Activated naive CD8-positive, alpha-beta T cell treated with anti-CD3 and anti-CD28 coated beads for 36 hours (primary cell): ENCODE measurements at places on chromosomes 12 and 14. TPM values are rescaled to one million over a fixed set of nuclear protein-coding genes. Genes with fewer than 3 reads are reported as not detected.

GRCh38 chr12:47156167-47156736, 76.5 kb upstream of the AMIGO2 start:
- peaks cover 31% of the 10 kb centered on the region for H3K4me1 ChIP-seq
- peaks cover 36% of the 10 kb centered on the region for H3K36me3 ChIP-seq
- no peak overlapping the region for H3K4me3 ChIP-seq
- H3K27ac ChIP-seq: no peak overlapping the region
- H3K27me3 ChIP-seq: no peaks in the 10 kb centered on the region

The ITGB7 gene
- total RNA-seq: 102 TPM

DNA sequence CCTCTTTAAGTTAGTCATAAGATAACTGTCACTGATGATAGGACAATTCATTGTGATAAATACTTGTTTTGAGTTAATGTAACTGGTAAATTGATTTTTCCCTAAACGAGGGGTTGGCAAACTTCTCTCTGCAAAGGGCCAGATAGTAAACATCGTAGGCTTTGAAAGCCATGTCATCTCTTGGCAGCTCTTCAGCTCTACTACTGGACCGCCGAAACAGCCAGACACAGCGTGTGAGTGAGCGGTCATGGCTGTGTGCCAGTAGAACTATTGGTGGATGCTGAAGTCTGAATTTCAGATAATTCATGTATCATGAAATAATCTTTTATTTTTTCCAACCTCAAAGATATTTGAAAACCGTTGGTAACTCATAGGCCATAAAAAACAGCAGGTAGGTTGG, 9.9 kb downstream of the PIWIL1 start:
- no peak for DNase-seq
- H3K4me1 ChIP-seq: no peaks in the 10 kb centered on the region
- H3K27ac ChIP-seq: no peak overlapping the region
- no peak overlapping the region for H3K4me3 ChIP-seq

The HOXC9 gene
- total RNA-seq: not detected

The STXBP6 gene
- not detected for total RNA-seq

- H3K27ac ChIP-seq: peak overlapping the region; percentile 69
- peaks cover 16% of the 10 kb centered on the region for H3K27me3 ChIP-seq
- H3K4me3 ChIP-seq: peak overlapping the region; percentile 74
- no peaks in the 10 kb centered on the region for H3K36me3 ChIP-seq
- peaks cover 8% of the 10 kb centered on the region for H3K4me1 ChIP-seq
Measured at GRCh38 chr14:21748869-21749303, 75.3 kb upstream of the OR4E1 start.

The DDN gene
- total RNA-seq: 1.4 TPM

DNA sequence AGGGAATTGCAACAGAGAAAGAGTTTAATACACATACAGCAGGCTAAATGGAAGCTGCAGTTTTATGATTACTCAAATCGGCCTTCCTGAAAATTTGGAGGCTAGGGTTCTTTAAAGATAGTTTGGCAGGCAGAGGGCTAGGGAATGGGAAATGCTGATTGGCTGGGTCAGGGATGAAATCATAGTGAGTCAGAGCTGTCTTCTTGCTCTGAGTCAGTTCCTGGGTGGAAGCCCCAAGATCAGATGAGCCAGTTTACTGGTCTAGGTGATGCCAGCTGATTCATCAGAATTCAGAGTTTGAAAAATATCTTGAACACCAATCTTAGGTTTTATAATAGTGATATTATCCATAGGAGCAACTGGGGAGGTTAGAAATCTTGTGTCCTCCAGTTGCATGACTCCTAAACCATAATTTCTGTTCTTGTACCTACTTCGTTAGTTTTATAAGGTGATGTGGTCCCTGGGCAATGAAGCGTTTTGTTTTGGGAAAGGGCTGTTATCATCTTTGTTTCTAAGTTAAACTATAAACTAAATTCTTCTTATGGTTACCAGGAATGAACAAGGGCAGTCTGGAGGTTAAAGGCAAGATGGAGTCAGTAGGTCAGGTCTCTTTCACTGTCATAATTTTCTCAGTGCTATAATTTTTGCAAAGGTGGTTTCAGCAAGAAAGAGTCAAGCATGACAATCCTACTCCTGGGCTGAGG, 257.8 kb upstream of the CCDC196 start:
- no peak overlapping the region for H3K4me3 ChIP-seq
- H3K27me3 ChIP-seq: peaks cover 18% of the 10 kb centered on the region
- H3K4me1 ChIP-seq: peaks cover 6% of the 10 kb centered on the region
- H3K27ac ChIP-seq: no peak overlapping the region

The PRKD1 gene
- not detected for total RNA-seq

GRCh38 chr12:14810167-14810952, 3.6 kb downstream of the SMCO3 start:
- H3K4me1 ChIP-seq: peaks cover 21% of the 10 kb centered on the region
- no peaks in the 10 kb centered on the region for H3K36me3 ChIP-seq
- H3K27me3 ChIP-seq: no peaks in the 10 kb centered on the region
- peak overlapping the region; percentile 69 for H3K27ac ChIP-seq
- H3K4me3 ChIP-seq: no peak overlapping the region
- no peak for DNase-seq

- H3K4me3 ChIP-seq: no peak overlapping the region
- DNase-seq: no peak
- no peaks in the 10 kb centered on the region for H3K36me3 ChIP-seq
- H3K27me3 ChIP-seq: no peaks in the 10 kb centered on the region
- H3K27ac ChIP-seq: no peak overlapping the region
- H3K4me1 ChIP-seq: no peaks in the 10 kb centered on the region
Measured at GRCh38 chr12:91055976-91056375, 1.8 kb downstream of the KERA start.

DNA sequence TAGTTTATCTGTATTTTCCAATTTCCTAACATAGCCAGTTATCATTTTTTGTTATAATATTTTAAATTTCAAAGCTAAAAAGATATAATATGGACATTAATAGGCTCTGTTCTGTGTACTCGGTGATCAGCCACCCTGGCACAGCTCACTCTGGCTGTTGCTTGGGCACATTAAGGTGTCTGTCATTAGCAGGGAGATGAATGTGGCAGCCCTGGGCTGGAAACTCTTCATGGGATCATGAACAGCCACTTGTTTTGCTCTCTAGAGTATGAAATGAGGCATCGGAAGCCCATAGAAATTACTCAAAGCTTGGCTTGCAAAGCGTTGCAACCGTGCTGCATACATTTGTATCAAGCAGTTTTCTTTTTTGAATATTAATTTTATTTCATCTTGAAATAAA, 233.2 kb downstream of the DACT1 start:
- peaks cover 3% of the 10 kb centered on the region for H3K27me3 ChIP-seq
- H3K4me1 ChIP-seq: no peaks in the 10 kb centered on the region
- no peak for DNase-seq
- H3K36me3 ChIP-seq: no peaks in the 10 kb centered on the region
- no peak overlapping the region for H3K4me3 ChIP-seq

- H3K27me3 ChIP-seq: no peaks in the 10 kb centered on the region
- DNase-seq: no peak
- H3K4me1 ChIP-seq: peaks cover 30% of the 10 kb centered on the region
Measured at GRCh38 chr12:120960657-120961056, 17.7 kb upstream of the HNF1A start.

DNA sequence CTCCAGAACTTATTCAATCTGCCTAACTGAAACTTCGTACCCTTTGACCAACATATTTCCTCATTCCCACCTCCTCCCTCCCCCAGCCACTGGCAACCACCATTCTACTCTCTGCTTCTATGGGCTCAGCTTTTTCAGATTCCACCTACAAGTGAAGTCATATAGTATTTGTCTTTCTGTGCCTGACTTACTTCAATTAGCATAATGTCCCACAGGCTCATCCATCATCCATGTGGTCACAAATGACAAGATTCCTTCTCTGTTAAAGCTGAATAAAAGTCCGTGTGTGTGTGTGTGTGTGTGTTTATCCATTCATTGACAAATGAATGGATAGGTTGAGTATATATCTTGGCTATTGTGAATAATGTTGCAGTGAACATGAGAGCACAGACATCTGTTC, 1.3 kb upstream of the C14orf39 start:
- DNase-seq: no peak
- no peak overlapping the region for H3K4me3 ChIP-seq
- H3K27me3 ChIP-seq: peaks cover 18% of the 10 kb centered on the region
- H3K27ac ChIP-seq: no peak overlapping the region
- H3K36me3 ChIP-seq: no peaks in the 10 kb centered on the region

The OAS1 gene
- 33.6 TPM for total RNA-seq

GRCh38 chr12:79643821-79644220, 46.9 kb downstream of the PAWR start:
- H3K27ac ChIP-seq: no peak overlapping the region
- no peaks in the 10 kb centered on the region for H3K36me3 ChIP-seq
- no peaks in the 10 kb centered on the region for H3K4me1 ChIP-seq
- no peaks in the 10 kb centered on the region for H3K27me3 ChIP-seq

DNA sequence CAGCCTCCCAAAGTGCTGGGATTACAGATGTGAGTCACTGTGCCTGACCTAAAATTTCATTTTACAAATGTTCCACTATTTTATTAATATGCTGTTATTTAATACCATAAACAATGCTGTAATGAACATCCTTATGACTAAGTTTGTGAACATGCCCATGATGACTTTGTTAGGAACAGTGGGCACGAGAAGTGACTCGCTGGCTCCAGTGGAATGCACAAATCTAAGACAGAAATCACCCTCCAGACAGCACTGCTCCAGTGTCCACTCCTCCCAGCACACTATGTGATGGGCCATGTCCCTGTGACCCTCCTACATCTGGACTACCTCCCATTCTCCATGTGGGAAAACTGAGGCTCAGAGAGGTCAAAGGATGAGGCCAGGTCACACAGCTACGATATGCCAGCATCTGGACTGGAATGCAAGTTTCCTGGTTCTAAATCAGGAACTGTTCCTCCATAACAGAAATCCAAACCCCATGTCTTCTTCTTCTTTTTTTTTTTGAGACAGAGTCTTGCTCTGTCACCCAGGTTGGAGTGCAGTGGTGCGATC, 57.9 kb downstream of the GPR68 start:
- H3K4me3 ChIP-seq: no peak overlapping the region
- no peak for DNase-seq
- peaks cover 36% of the 10 kb centered on the region for H3K36me3 ChIP-seq
- H3K27me3 ChIP-seq: no peaks in the 10 kb centered on the region
- H3K27ac ChIP-seq: no peak overlapping the region

The BAZ2A gene
- total RNA-seq: 65.4 TPM

DNA sequence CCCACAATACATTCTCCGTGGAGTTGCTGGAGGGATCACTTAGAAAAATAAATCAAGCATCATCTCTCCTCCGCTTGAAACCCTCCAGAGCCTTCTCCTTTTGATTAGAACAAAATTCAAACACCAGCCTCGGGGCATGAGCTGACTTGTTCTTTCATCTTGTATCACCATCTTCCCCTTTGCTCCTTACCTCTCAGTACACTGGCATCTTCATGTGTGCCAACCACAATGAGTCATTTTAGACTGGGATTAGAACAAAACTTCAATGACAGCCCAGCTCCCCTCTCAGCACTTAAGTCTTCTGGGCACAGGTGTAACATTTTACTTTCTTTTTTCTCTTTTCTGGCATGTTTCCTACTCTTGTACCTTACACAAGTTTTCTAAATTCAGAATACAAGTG, 1159.2 kb upstream of the TMEM132C start:
- H3K27me3 ChIP-seq: peaks cover 20% of the 10 kb centered on the region
- no peaks in the 10 kb centered on the region for H3K36me3 ChIP-seq
- no peaks in the 10 kb centered on the region for H3K4me1 ChIP-seq
- no peak for DNase-seq

DNA sequence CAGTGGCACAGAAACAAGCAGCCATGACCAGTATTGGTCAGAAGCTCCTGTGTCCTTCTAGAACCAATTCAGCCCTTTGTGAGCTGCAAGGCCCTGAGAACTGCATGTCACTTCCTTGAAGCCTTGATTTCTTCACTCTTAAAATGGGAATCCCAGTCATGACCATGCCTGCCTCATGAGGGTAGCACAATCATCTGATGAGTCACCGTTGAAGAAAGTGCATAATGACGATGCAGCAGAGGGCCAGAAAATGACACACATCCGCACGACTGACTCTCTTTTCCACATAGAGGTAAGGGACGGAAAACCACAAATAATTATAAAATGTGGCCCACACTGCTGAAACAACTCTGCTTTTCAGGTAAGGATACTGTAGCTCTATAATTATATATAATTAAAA, 777.4 kb downstream of the BCL11B start:
- no peaks in the 10 kb centered on the region for H3K27me3 ChIP-seq
- no peaks in the 10 kb centered on the region for H3K36me3 ChIP-seq
- no peak for DNase-seq
- H3K27ac ChIP-seq: no peak overlapping the region
- H3K4me3 ChIP-seq: no peak overlapping the region

The KRT76 gene
- not detected for total RNA-seq

GRCh38 chr12:79527473-79527872, 163.3 kb downstream of the PAWR start:
- H3K27ac ChIP-seq: no peak overlapping the region
- no peak for DNase-seq
- no peaks in the 10 kb centered on the region for H3K27me3 ChIP-seq
- no peak overlapping the region for H3K4me3 ChIP-seq
- no peaks in the 10 kb centered on the region for H3K36me3 ChIP-seq

GRCh38 chr12:26938701-26939062, 412 bp downstream of the FGFR1OP2 start:
- H3K4me1 ChIP-seq: peaks cover 52% of the 10 kb centered on the region
- DNase-seq: no peak

GRCh38 chr14:20603813-20604690, 12.9 kb upstream of the RNASE12 start:
- DNase-seq: no peak
- H3K4me3 ChIP-seq: no peak overlapping the region
- H3K36me3 ChIP-seq: no peaks in the 10 kb centered on the region
- no peak overlapping the region for H3K27ac ChIP-seq

GRCh38 chr12:52311285-52311648, 9.9 kb downstream of the KRT83 start:
- no peak overlapping the region for H3K27ac ChIP-seq
- no peak for DNase-seq
- H3K27me3 ChIP-seq: peaks cover 57% of the 10 kb centered on the region
- H3K4me3 ChIP-seq: no peak overlapping the region
- H3K36me3 ChIP-seq: no peaks in the 10 kb centered on the region

- H3K4me3 ChIP-seq: no peak overlapping the region
- no peaks in the 10 kb centered on the region for H3K4me1 ChIP-seq
- no peaks in the 10 kb centered on the region for H3K27me3 ChIP-seq
- no peaks in the 10 kb centered on the region for H3K36me3 ChIP-seq
Measured at GRCh38 chr14:68576496-68577244, 216.2 kb downstream of the ZFP36L1 start.

The AQP2 gene
- total RNA-seq: not detected

- DNase-seq: no peak
- no peak overlapping the region for H3K27ac ChIP-seq
- H3K4me1 ChIP-seq: no peaks in the 10 kb centered on the region
- no peak overlapping the region for H3K4me3 ChIP-seq
Measured at GRCh38 chr12:59429766-59430165, 166.1 kb upstream of the SLC16A7 start.
